ENCODE measurements at places on chromosomes 1 and 21. TPM values are rescaled to one million over a fixed set of nuclear protein-coding genes. Genes with fewer than 3 reads are reported as not detected.

FALEC gene
- total RNA-seq = not detected

ATP5PB gene
- 324 TPM for total RNA-seq

DISP1 gene
- 0.94 TPM for total RNA-seq

ADGRL4 gene
- not detected for total RNA-seq

AIRE gene
- total RNA-seq = not detected

SLAMF9 gene
- not detected for total RNA-seq

CATSPERE gene
- total RNA-seq = 0.17 TPM

TSACC gene
- not detected for total RNA-seq

HMGCS2 gene
- not detected for total RNA-seq

NCAM2 gene
- total RNA-seq = not detected

RPE65 gene
- total RNA-seq = not detected

ICOSLG gene
- total RNA-seq = 1.4 TPM

UBXN10 gene
- 0.27 TPM for total RNA-seq

ATAD3B gene
- 32.7 TPM for total RNA-seq

SMIM1 gene
- total RNA-seq = 0.83 TPM

COL6A2 gene
- 6.7 TPM for total RNA-seq

NFIA gene
- total RNA-seq = 0.98 TPM

NGF gene
- total RNA-seq = not detected

GNAT2 gene
- 0.22 TPM for total RNA-seq

MRAP gene
- not detected for total RNA-seq

SAMD13 gene
- 0.30 TPM for total RNA-seq

FAM110D gene
- total RNA-seq = 0.07 TPM

KCNT2 gene
- not detected for total RNA-seq

TSPAN1 gene
- total RNA-seq = not detected

GABRD gene
- total RNA-seq = not detected

ASB17 gene
- not detected for total RNA-seq

SLC30A7 gene
- 32.6 TPM for total RNA-seq

ARL8A gene
- total RNA-seq = 28.1 TPM

SV2A gene
- 8.6 TPM for total RNA-seq

TMOD4 gene
- 1.1 TPM for total RNA-seq

STX12 gene
- total RNA-seq = 31.9 TPM

TLCD4 gene
- total RNA-seq = 0.12 TPM

KRTAP12-2 gene
- not detected for total RNA-seq

HAO2 gene
- not detected for total RNA-seq

KTI12 gene
- 7.6 TPM for total RNA-seq

CCT3 gene
- 349 TPM for total RNA-seq

HES3 gene
- total RNA-seq = not detected

RGSL1 gene
- total RNA-seq = not detected

CASQ2 gene
- total RNA-seq = not detected

PROK1 gene
- not detected for total RNA-seq

DPH2 gene
- total RNA-seq = 27.7 TPM

NECAP2 gene
- 53.4 TPM for total RNA-seq

RGS13 gene
- total RNA-seq = not detected

LCE2A gene
- total RNA-seq = not detected

ZSCAN20 gene
- 2.6 TPM for total RNA-seq

KIAA1614 gene
- not detected for total RNA-seq

GSTM5 gene
- total RNA-seq = not detected

GRIK3 gene
- total RNA-seq = not detected

CELA3B gene
- total RNA-seq = not detected

BATF3 gene
- 27.1 TPM for total RNA-seq

TRPM2 gene
- 3.5 TPM for total RNA-seq
